ENCODE measurements at places on chromosomes 16 and 17.
A peak's percentile ranks its signal among the peaks of the same experiment; 100 is the strongest.

DNA sequence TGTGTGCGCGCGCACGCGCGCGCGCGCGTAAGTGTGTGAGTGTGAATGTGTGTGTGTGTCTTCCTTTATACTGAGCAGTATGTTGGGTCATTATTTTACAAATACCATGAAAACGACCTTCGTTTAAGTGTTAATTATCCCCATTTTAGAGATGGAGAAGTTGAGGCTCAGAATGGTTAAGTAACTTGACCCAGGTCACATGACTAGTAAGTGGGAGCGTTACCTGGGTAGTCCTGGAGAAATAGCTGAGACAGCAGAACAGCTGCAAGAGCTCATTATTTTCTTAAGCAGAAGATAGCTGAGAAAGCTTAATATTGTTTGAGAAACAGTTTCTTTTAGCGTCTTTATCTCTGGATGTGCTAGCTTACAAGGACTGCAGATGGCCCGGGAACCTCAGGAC is 78.8 kb downstream of the IRX3 start:
- no peak for DNase-seq

DNA sequence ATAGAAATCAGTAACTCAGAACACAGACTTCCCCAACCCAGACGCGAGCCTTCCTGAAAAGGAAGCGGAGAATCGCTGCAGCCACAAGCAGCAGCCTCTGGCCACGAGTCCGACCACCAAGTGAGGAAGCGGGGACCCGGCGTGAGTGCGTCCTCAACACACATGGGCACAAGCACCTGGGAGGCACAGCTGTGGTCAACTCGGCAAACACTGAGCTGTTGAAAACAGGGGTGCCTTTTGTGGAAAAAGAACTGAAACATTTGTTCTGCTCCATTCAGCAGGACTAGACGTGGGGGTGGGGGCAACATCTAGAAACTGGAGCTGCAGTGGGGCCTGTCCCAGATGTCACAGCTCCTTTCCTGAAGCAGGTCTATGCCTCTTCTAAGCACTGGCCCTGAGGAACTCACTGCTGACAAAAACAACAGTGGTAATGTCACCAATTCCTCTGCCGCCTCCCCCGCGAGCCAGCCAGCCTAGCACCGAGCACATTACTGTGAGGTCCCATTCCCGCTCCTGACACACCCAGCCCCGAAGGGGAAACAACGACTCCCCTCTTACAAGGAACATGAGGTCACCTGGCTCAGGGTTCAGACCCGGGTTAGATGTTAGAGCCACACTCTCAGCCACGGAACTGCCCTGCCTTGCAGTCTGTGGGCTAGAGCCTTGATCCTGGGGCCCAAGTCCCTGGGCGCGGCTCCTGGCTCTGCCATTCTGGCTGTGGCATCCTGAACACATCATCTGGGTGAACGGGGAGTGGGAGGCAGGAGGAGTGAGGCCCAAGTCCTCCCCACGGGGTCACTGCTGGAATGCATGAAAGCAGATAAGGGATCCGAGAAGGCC is 29.0 kb downstream of the KDM8 start:
- DNase-seq, result no peak

DNA sequence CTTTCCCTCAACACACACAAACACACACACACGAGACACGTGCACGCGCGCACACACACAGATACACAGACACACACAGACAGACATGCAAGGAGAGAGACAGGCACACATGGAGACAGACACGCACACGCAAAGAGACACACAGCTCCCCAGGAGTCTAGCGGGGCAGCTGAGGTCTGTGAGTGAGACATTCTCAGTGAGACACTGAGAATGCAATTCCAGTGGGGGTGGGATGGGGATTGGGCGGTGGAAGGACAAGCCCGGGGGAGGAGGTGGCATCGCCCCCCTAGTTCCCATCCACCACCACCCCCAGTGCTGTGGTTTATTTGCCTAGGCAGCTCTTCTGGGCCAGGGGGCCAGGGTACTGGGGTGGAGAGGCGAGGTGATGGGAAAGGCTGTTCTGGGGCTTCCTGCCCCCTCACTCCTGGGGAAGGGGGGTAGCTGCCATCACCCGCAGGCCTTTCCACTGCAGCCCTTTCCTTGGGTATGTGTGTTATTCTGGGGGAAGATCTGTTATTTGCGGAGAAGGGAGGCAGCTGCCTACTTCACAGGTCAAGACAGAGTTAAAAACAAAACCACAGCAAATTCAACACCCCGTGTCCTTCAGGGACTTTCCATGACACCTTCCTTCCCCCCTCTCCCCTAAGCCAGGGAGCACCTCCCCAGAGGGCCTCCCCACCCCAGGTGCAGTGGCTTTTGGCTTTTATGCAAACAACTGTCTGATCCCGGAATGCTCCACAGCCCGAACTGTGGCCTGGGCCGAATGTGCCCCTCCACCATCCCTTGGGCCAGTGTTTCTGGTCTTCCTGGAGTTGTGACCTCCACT is 18.0 kb downstream of the GRB7 start:
- DNase-seq, result no peak

DNA sequence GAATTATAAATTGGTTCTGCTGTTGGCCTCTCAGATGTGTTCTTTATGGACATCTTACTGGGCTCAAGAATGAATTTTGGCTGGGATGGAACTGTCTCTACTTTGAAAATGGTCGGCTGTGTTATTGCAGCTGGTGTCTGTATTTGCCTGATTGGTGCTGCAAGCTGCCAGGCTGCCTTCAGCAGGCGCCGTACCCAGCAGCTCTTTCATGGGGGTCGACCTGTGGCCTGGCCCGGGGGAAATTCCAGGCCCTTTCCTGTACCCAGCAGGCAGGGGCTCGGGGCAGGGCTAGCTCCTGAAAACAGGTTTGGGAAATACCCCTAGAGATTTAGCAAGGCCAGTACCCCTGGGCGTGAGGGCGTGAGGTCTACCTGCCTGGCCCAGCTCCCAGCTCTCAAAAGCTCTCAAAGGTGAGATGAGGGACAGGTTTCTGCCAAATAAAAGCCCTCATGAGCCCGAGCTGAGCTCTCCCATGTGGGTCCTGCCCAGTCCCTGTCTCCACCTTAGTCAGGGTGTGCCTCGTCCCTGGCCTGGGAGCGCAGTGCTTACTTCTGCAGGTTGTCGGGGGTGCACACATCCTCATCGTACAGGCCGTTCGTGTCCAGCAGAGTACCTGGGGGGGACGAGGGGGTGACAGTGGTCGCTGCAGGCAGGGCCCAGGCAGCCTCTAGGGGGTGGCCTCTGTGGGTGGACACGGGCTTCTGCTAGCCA is 52.3 kb downstream of the PRMT7 start:
- DNase-seq, result no peak

- DNase-seq, result no peak
Observed at GRCh38 chr17:77781536-77781935, 177.0 kb upstream of the TNRC6C start.

- no peak for DNase-seq
Observed at GRCh38 chr17:2111691-2112090, 56.8 kb downstream of the HIC1 start.

- DNase-seq, result peak; percentile 42
Observed at GRCh38 chr17:63516910-63517824, 6.0 kb upstream of the KCNH6 start.

DNA sequence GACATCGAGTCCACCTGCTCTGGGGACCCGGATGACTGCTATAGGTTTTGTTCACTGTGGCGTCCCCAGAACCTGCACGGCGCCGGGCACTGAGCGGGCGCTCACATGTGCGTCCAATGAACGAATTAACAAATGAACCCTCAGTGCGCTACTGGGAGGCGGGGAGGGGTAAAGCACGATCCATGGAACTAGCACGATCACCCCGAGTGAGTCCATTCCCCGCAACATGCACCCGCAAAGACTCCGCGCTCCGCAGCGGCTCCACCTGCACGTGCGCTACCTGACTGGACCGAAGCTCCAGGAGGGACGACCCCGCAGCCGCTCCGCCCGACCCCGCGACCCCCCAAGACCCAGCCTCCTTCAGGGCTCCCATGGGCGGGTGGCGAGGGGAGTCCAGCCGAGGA is 491 bp downstream of the TRAP1 start:
- DNase-seq, result no peak

DNA sequence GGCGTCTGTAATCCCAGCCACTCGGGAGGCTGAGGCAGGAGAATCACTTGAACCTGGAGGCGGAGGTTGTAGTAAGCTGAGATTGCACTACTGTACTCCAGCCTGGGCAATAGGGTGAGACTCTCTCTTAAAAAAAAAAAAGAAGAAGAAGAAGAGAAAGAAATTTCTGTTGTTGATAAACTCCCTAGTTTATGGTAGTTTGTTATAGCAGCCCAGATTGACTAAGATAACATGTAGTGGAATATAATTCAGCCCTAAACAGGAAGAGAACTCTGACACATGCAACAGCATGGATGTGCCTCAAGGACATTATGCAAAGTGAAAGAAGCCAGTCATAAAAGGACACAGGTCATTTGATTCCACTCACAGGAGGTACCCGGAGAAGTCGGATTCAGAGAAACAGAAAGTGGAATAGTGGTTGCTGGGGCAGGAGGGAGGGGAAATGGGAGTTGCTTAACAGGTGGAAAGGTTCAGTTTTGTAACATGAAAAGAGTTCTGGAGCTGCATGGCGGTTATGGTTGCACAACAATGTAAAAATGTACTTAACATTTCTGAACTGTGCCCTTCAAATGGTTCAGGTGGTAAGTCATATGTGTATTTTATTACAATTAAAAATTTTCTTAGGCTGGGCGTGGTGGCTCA is 26.0 kb upstream of the PRM1 start:
- no peak for DNase-seq

GRCh38 chr16:11283820-11284248 is 2.7 kb upstream of the PRM1 start:
- DNase-seq, result no peak

DNA sequence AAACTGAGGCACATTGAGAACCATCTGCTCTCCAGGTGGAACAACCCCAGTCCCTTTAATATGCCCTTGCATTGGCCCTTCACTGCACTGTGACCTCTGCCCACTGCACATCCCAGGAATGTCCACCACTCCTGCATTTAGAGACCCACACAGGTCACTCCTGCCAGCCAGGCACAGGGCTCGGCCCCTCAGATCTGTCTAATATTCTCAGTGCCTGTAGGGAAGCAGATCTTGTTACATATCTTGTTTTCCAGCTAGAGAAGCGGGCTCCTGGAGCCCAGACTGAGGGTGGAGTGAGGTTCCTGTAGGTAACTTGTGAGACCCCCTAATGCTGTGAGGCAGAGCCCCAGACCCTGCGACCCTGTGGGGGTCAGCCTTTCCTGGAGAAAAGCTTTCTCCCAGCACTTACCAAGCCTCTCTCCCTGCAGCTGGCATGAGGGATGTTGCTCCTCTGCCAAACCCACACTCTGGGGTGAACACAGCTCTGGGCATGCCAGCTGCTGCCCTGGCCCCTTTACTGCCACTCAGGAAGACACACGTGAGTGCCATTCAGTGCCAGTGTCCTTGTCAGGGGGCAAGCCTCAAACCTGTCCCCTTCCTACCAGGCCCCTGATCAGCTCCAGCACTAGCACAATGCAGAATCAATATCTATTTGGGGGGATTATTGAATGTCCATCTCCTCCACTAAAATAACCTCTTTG is 40.3 kb upstream of the CRHR1 start:
- no peak for DNase-seq

GRCh38 chr17:48734333-48735061 is 5.9 kb upstream of the HOXB13 start:
- no peak for DNase-seq

GRCh38 chr17:73232587-73233373 is 28.9 kb downstream of the CPSF4L start:
- DNase-seq, result no peak

GRCh38 chr17:42284024-42284369 is 4.3 kb upstream of the STAT5A start:
- DNase-seq, result no peak

Measured in SW 1271 (cell line).